ENCODE measurements at places on chromosomes 13 and 19.

DNA sequence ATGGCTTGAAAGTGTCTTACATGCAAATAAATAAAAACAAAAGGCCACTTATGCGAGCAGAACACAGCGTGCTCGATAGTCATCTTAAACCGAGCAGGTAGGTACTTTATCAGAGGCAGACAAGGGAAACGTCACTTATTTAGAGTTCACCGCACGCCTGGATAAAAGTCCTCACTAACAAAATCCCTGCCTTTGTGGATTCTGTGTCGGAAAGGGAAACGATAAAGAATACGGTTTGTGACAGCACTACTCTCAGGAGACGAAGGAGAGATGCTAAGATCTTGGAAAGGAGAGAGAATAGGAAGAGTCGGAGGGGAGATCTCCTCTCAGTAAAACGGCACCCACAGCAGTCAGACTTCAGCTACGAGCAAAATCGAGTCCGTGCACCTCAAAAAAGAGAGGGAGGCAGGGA, 581 bp downstream of the RCBTB1 start:
- no peak for DNase-seq

GRCh38 chr19:2973229-2973628, 4.1 kb upstream of the TLE6 start:
- no peak for DNase-seq

GRCh38 chr13:71714802-71715375, 152.1 kb downstream of the DACH1 start:
- no peak for DNase-seq

DNA sequence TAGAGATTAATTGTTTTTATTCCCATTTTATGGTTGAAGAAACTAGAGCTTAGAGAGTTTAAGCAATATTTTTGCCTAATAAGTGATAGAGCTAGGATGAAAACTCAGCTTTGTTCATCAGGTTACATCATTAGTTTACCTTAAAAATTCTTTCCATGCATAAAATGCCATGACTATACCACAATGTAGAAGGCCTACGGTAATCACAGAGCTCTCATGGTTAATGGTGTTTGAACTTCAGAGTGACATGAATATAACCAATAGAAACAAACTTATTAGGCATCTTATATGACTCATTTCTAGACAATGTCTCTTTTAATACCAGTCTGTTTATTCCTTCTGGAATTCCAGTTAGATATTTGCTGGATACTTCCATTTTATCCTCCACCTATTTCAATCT, 78.5 kb downstream of the FGF9 start:
- DNase-seq = no peak

DNA sequence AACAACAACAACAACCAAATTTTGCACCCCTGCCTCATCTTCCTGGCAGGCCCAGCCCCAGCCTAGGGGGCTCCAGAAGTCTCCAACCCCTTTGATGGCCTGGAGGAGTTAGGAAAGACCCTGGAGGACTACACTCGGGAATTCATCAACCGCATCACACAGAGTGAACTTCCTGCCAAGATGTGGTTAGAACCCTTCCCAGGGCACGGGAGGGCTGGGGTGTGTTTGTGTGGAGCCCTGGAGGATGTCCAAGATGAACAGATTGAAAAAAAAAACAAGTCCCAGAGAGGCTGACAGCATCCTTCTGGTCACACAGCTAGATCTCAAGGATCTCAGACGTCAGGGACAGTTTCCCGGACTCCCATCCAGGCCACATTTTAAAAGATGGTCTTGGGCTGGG, 13.3 kb downstream of the APOC1 start:
- no peak for DNase-seq

DNA sequence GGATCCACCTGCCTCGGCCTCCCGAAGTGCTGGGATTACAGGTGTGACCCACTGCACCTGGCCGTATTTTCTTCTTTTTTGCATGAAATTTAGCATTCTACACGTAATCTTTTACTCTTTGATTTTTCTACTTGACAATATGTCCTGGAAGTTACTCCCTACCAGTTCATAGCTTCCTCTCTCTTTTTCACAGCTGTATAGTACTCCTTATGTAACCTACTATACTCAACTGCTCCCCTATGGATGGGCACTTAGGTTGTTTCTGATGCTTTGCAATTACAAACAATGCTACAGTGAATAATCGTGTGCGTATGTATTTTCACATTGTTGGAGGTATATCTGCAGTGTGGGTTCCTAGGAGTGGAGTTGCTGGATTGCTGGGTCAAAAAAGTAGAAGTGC, 90.5 kb upstream of the FARP1 start:
- no peak for DNase-seq

- DNase-seq = no peak
Measured at GRCh38 chr19:8438236-8438635, 6.5 kb upstream of the HNRNPM start.

- DNase-seq = no peak
Measured at GRCh38 chr13:109740121-109740520, 46.3 kb downstream of the IRS2 start.

DNA sequence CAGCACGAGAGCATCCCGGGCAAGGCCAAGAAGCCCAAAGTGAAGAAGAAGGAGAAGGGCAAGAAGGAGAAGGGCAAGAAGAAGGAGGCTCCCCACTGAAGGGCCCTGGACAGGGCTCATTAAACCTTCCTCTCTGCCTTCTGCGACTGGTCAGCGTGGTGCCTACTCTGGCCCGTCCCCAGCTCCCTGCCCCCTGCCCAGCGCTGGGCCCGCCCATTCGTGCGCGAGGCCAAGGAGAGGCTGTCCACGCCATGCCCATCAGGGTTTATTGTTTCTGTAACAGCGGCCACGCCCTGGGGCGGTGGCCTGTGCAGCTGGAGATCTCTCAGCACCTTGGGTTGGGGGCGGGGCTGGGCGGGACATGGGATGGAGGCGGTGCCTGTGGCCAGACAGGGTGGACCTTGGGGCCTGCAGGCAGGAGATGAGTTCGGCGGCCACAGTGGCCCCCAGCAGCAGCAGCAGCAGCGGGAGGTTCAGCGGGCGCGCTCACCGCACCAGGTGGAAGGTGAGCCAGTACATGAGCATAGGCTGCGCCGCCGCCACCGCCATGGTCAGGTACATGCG, 897 bp downstream of the C19orf33 start:
- no peak for DNase-seq

DNA sequence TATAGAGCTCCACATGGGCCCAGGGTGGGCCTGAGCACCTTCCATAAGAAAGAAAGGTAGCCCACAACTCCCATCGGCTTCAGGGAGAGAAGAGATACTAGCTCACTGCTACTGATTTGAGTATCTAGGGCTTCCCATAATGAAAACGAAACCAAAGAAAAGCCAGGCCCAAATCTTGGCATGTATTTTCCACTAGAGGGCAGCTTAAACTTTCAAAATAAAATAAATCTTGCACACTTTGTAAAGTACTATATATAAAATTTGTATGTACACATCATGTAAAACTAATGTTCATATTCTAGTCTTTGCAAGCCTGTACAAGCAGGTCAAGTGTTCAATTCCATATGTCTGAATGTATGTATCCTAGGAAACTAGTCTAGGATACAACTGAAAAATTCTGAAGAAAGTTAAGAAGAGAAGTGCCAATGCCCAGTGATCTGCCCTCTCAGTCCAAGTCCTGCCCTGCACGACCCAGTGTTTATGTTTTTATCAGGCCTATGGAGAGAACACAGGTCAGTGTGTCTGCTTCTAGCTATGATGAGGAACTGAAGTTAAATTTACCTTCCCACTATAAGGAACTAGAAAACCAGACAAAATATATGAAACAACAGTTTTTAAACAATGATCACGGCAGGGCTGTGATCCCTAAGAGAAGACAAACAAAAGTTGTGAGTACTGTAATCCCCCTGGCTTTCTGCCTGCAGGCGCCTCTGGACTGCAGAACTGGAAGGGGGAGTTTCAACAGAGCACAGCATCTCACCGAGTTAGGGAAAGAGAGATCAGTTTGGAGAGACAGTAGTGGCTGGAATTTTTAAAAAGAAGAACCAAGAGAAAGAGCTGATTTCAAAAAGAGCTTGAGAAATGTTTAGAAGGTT, 475.7 kb downstream of the UQCRFS1 start:
- DNase-seq = no peak

- DNase-seq = no peak
Measured at GRCh38 chr19:36013280-36014011, 567 bp downstream of the ALKBH6 start.

- no peak for DNase-seq
Measured at GRCh38 chr13:51728972-51729371, 75.0 kb downstream of the DHRS12 start.

DNA sequence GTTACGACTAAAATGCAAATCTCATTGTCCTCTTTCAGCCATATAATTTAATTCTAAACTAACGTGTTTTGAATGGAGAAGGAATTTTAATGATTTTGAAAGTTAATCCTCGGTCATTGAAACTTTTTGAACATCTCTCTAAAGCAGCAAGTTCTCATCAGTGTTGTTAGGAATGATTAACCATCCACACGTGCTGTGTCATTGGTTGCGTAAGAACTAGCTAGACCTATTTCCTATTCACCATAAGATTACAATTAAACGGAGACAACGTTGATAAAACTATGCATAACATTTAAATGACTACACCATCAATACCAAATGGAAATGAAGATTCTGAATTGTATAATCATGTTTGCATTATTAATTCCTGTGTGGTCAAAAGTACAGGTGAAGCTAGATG, 155.6 kb upstream of the IRS2 start:
- DNase-seq = no peak

DNA sequence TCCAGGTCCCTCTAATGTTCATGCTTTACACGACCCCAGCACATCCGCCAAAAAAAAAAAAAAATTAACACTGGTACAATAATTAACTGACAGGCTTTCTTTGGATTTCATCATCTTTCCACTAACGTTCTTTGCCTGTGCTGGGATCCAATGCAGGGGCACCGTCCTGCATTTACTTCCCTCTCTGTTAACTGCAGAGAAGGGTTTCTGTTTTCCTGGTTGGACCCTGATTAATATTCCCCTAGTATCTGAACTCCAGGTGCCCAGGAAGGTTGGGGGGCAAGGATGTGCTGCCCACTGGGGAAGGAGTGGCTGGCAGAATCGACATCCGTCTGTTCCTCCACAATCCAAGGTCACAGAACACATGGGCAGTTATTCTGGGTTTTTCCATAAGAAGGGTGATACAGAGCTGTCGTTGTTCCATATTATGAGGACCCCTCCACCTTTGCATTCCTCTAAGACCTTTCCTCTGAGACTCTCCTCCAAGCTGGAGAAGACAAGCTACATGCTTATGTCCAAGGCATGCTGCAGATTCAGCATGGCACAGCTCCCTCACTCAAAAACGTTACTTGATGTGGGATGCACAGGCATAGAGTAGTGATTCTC, 4.5 kb upstream of the LAIR1 start:
- DNase-seq = no peak

- no peak for DNase-seq
Measured at GRCh38 chr13:39602277-39602613, 748 bp downstream of the LHFPL6 start.

DNA sequence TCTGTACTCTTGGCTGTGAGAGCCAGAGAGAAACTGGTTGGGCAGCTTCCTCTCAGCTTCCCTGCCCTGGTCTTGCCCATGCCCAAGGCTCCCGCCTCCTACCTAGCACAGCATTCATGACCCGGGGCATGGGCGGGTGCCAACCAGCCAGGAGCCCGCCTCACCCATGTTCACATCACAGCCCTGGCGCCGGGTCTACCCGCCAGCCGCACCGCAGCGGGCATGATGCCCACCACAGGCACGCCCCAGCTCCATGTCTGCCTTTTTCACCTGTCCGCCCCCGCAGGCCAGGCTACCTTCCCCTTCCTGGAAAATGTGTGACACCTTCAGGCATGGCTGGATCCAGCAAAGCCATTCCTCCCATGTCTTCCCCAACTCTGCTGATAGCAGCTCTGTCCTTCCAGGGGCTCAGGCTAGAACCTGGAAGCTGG, 42.1 kb downstream of the PTPRS start:
- no peak for DNase-seq

GRCh38 chr19:10797541-10798256, 38.3 kb downstream of the TMED1 start:
- no peak for DNase-seq

- no peak for DNase-seq
Measured at GRCh38 chr19:44623080-44623479, 9.7 kb downstream of the IGSF23 start.

DNA sequence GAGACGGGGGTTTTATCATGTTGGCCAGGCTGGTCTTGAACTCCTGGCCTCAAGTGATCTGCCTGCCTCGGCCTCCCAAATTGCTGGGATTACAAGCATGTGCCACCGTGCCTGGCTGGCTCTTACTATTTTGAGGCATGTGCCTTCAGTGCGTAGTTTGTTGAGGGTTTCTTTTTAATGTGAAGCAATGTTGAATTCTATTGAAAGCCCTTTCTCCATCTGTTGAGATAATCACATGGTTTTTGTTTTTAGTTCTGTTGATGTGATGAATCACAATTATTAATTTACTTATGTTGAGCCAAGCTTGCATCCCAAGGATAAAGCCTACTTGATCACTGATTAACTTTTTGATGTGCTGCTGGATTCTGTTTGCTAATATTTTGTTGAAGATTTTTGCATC, 290.9 kb downstream of the KCNRG start:
- DNase-seq = no peak

- no peak for DNase-seq
Measured at GRCh38 chr13:47420568-47420967, 523.7 kb upstream of the HTR2A start.

GRCh38 chr19:36418287-36419001, at the start of gene ZFP82:
TSS of gene ZFP82 (minus strand) at chr19:36418644. CDS start at chr19:36409789, 8,855 bp downstream.
- peak; percentile 44 for DNase-seq

GRCh38 chr19:4693078-4693350, 22.9 kb upstream of the MYDGF start:
- no peak for DNase-seq

GRCh38 chr19:38021352-38021751, 114.3 kb downstream of the SIPA1L3 start:
- no peak for DNase-seq

- no peak for DNase-seq
Measured at GRCh38 chr13:56166864-56167263, 973.9 kb upstream of the PRR20A start.

- DNase-seq = no peak
Measured at GRCh38 chr13:65642996-65643395, 1587.1 kb downstream of the PCDH9 start.

DNA sequence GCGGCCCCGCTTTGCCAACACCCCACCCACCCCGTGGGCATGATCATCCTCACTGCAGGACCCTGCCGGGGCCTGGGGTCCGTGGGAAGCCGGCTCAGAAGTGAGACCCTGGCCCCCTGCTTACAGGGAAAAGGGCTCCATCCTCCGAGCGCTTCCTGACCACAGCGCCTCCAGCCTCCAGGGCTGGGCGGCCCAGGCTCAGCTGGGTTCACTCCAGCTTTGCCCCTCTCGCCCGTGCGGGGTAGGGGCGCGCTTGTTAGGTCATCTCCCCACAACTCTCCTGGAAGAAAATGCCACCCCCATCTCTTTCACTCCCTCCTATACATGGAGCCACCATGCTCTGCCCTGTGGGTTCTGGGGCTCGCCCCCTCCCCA, 6.6 kb upstream of the C1QTNF9B start:
- DNase-seq = no peak

GRCh38 chr13:49540552-49540951, 44.8 kb downstream of the PHF11 start:
- no peak for DNase-seq

GRCh38 chr19:39498798-39499642, at the start of gene DLL3:
TSS of gene DLL3 (plus strand) at chr19:39498947. CDS start at chr19:39498975, 28 bp downstream.
- peak; percentile 54 for DNase-seq

- no peak for DNase-seq
Measured at GRCh38 chr13:112526146-112526853, 61.7 kb downstream of the TUBGCP3 start.

GRCh38 chr19:40797963-40798682, 868 bp upstream of the EGLN2 start:
- DNase-seq = no peak
